ENCODE measurements at places on chromosomes 2 and 18. TPM values are rescaled to one million over a fixed set of nuclear protein-coding genes. Genes with fewer than 3 reads are reported as not detected.

DNA sequence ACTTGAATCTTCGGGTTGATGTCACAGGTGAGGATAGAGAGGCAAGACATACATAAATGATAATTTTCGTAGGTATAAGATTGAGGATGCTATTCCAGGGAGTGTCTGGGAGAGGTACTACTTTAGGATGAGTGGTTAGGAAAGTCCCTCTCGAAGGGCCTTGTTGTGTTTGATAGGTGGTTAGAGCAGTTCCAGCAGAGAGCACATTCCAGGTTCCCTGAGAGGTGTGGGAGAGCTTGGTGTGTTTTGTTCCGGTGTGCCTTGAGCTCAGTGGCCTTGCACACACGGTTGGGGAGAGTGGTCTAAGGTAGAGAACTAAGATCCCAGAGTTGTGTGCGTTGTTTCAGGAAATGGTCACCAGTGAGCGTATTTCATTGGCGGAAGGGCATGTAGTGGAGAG, 191.4 kb downstream of the ZNF407 start:
- no peak overlapping the region for H3K27ac ChIP-seq
- no peak for DNase-seq
- H3K4me1 ChIP-seq, result no peaks in the 10 kb centered on the region

DNA sequence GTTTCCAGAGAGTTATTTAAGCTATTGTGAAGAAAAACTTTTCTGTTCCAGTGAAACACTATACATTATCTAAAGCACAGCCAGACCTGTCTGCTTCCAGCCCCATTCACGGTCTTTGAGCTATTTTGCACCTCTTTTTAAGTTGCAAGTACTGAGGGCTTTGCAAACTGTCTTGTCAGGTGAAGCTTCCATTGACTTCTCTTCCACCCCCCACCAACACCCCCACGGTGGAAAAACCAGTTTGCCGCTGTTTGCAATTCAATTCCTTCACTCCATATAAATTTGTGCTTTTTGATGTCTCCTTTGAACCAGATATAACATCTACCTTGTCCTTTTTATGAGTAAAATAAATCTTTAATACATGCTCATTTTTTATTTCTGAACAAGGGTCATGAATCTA, 15.7 kb downstream of the B3GNT7 start:
- H3K27me3 ChIP-seq, result no peaks in the 10 kb centered on the region
- H3K4me1 ChIP-seq, result peaks cover 5% of the 10 kb centered on the region
- no peak overlapping the region for H3K4me3 ChIP-seq
- no peaks in the 10 kb centered on the region for H3K36me3 ChIP-seq
- no peak for DNase-seq

GRCh38 chr2:190980630-190981209, 33.3 kb downstream of the STAT1 start:
- DNase-seq, result no peak
- H3K4me3 ChIP-seq, result no peak overlapping the region

DNA sequence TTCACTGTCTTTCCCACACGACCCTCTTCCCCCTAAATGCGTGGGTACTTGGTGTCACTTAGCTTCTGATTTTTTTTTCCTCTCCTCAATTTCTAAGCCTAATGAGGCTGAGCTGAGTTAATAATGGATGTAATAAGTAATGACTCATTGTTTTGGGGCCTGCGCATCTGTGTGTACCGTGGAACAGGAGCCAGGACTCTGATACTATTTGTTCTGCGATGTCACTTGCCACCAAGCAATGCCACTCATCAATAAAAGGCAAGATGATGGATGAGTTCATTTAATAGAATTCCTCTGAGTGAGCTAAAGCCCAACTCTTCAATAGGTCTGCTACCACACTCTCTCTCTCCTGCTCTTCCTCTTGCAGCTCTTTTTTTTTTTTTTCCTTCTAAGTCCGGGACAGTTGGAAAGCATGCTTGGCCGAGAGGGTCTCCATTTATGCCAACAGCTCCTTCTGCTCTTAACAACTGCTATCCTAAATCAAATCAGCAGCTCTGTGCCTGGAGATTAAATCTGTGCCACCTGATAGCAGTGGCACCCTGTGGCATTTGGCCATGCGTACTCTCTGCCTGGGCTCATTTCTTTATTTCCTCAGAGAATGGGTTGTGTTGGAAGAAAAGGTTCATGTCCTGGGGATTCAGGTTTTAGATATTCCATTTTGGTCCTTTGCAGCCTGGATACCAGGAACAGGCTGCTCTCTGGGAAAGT, 1284.2 kb upstream of the PIK3C3 start:
- no peak overlapping the region for H3K27ac ChIP-seq
- no peaks in the 10 kb centered on the region for H3K4me1 ChIP-seq
- H3K27me3 ChIP-seq, result no peaks in the 10 kb centered on the region
- H3K36me3 ChIP-seq, result no peaks in the 10 kb centered on the region
- H3K4me3 ChIP-seq, result no peak overlapping the region
- no peak for DNase-seq

DNA sequence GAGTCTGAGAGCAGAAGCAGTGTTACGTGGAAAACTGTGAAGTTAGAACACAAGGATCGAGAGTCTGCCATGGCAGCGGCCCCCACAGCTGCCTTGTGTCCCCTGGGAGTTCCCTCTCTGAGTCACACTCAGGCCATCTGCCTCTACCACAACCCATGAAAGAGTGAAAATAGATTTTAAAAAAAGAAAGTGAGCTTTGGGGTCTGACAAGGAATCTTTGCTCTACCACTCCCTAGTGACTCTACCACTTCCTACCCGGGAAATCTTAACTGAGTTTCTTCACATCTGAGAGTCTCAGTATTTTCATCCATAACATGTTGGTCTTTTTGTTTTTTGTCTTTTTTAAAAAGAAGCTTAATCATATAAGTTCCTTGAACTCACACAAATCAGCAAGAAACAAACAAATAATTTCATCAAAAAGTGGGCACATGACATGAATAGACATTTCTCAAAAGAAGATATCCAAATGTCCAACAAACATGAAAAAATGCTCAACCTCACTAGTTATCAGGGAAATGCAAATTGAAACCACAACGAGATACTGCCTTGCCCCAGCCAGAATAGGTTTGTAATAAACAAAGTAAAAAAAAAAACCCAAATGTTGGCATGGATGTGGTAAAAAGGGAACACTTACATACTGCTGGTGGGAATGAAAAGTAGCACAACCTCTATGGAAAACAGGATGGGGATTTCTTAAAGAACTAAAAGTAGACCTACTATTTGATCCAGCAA, 2.4 kb upstream of the MSGN1 start:
- no peak overlapping the region for H3K27ac ChIP-seq
- no peaks in the 10 kb centered on the region for H3K36me3 ChIP-seq
- no peak for DNase-seq
- H3K27me3 ChIP-seq, result no peaks in the 10 kb centered on the region
- H3K4me1 ChIP-seq, result no peaks in the 10 kb centered on the region
- no peak overlapping the region for H3K4me3 ChIP-seq

- H3K4me1 ChIP-seq, result peaks cover under 1% of the 10 kb centered on the region
- H3K27me3 ChIP-seq, result no peaks in the 10 kb centered on the region
- no peak overlapping the region for H3K27ac ChIP-seq
- no peak for DNase-seq
These were observed 119.8 kb downstream of the PLB1 start for GRCh38 chr2:28615706-28616105.

- H3K36me3 ChIP-seq, result no peaks in the 10 kb centered on the region
- no peak for DNase-seq
- H3K4me1 ChIP-seq, result no peaks in the 10 kb centered on the region
- no peaks in the 10 kb centered on the region for H3K27me3 ChIP-seq
- H3K4me3 ChIP-seq, result no peak overlapping the region
- H3K27ac ChIP-seq, result no peak overlapping the region
These were observed 549.9 kb upstream of the LRATD1 start for GRCh38 chr2:14082640-14083039.

- no peak overlapping the region for H3K27ac ChIP-seq
- peak overlapping the region; percentile 23 for H3K4me3 ChIP-seq
These were observed 721 bp upstream of the MIB1 start for GRCh38 chr18:21739604-21740537.

- no peaks in the 10 kb centered on the region for H3K27me3 ChIP-seq
- no peak overlapping the region for H3K27ac ChIP-seq
- DNase-seq, result no peak
- H3K4me1 ChIP-seq, result no peaks in the 10 kb centered on the region
- H3K4me3 ChIP-seq, result no peak overlapping the region
These were observed 94.0 kb downstream of the C1QL2 start for GRCh38 chr2:119064567-119064966.

DNA sequence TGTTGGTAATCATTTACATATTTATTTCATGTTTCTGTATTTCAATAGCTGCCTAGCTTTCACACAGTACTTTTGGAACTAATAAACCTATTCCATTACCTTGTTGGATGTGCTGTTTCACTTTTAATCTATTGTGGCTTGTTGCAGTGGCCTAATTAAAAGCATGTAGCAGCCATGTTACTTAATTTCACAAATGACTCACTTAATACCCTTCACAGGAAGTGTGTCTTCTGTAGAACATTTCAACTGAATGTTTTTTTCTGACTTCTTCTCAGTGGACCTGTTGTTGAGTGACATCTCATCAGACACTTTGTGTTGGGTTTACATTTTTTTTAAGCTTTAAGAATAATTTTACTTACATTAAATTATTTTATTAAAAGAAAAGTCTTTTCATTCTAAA, 260.5 kb upstream of the THUMPD2 start:
- no peaks in the 10 kb centered on the region for H3K4me1 ChIP-seq
- H3K27ac ChIP-seq, result no peak overlapping the region
- H3K4me3 ChIP-seq, result no peak overlapping the region
- H3K27me3 ChIP-seq, result no peaks in the 10 kb centered on the region
- no peak for DNase-seq

DNA sequence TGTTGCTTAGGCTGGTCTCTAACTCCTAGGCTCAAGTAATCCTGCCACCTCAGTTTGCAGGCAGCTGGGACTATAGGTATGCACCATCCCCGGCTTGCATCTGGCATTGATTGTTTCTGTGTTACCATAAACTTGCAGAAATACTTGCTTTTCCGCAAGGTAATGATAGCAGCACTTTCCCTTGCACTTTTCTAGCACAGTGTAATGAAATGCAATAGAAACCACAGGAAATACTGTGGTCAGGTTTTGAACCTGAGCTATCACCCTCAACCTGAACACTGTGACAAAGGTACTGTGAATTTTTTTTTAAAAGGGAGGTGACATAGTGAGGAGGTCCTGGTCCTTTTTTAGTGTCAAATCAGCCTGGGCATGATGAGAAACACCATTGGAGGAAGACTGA, 38.3 kb downstream of the DHRS9 start:
- no peak for DNase-seq
- H3K36me3 ChIP-seq, result no peaks in the 10 kb centered on the region
- no peak overlapping the region for H3K27ac ChIP-seq
- no peaks in the 10 kb centered on the region for H3K4me1 ChIP-seq

The GAL3ST2 gene
- total RNA-seq, result 0.50 TPM

- H3K4me1 ChIP-seq, result peaks cover 6% of the 10 kb centered on the region
- DNase-seq, result no peak
- H3K27me3 ChIP-seq, result no peaks in the 10 kb centered on the region
- H3K27ac ChIP-seq, result no peak overlapping the region
These were observed 47.7 kb downstream of the MRPS9 start for GRCh38 chr2:105085525-105085924.

- no peak overlapping the region for H3K4me3 ChIP-seq
- no peaks in the 10 kb centered on the region for H3K36me3 ChIP-seq
- H3K4me1 ChIP-seq, result no peaks in the 10 kb centered on the region
- no peak overlapping the region for H3K27ac ChIP-seq
- no peaks in the 10 kb centered on the region for H3K27me3 ChIP-seq
These were observed 105.8 kb downstream of the ICOS start for GRCh38 chr2:204042401-204042800.

GRCh38 chr18:36249392-36249791, 48.1 kb upstream of the FHOD3 start:
- no peaks in the 10 kb centered on the region for H3K27me3 ChIP-seq
- H3K27ac ChIP-seq, result no peak overlapping the region
- no peak overlapping the region for H3K4me3 ChIP-seq
- no peaks in the 10 kb centered on the region for H3K36me3 ChIP-seq
- no peak for DNase-seq

The TRIM43 gene
- not detected for total RNA-seq

All from ovary (tissue), 10 donors.